T-helper 17 cell (primary cell): ENCODE measurements at places on chromosomes 6 and 20.

DNA sequence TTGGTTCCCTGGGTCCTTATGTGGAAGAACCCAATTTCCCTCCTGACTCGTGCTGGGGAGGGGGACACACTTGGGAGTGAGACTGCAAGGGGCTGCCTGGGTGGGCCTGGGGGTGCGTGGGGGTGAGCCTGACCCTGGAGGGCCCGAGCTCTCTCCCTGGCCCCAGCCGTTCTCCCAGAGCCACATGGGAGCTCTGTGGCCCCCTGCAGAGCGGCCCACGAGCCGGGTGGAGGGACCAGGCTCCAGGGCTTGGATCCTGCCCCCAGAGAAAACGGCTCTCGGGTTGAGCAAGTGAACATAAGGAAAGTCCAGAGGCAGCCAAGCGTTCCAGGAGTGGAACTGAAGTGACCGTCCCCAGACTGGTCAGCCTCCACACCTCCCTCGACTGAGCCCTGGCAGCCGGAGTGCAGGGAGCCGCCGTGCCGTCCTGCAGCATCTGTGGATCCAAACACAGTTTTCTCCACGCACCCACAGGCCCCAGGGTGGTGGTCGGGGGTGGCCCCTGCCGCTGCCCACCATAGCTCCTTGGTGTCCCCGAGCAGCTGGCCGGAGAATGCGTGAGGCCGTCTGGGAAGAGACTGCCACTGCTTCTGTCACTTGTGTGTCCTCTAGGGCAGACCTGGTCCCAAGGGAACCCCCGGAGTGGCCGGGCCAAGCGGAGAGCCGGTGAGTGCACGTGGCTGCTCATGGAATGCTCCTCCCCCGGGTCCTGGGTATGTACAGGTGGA, 10.6 kb downstream of the COL9A3 start:
- no peak for DNase-seq

DNA sequence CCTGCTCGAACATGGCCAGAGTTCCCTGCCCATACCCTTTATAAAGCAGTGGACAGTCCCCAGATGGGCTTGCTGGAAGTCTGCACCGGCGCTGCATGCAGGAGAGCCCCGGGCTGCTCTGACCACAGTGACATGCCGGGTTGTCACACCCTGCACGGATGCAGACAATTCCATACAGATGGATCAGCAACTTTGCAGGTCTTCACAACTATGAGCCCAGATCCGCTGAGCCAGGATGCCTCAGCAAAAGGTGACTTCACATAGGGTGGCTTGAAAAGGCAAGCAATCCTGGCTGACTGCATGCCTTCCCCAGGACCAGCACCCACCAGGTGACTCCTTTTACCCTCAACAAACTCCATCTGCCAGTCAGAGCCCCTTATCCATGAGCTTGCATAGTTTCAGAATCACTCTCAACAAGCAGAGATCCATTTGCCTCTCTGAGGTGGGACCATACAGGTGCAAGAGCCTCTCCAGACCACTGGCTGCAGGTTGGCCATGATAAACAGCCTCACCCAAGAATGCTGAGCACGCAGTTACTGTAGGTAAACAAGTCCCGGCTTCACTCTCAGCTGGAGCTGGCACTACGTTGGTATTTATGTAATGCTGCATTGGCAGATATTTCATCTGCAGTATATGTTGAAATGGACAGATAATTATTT, 183.0 kb upstream of the QKI start:
- DNase-seq: no peak

- DNase-seq: no peak
These were observed 59.8 kb downstream of the PSMB1 start for GRCh38 chr6:170493354-170493753.

DNA sequence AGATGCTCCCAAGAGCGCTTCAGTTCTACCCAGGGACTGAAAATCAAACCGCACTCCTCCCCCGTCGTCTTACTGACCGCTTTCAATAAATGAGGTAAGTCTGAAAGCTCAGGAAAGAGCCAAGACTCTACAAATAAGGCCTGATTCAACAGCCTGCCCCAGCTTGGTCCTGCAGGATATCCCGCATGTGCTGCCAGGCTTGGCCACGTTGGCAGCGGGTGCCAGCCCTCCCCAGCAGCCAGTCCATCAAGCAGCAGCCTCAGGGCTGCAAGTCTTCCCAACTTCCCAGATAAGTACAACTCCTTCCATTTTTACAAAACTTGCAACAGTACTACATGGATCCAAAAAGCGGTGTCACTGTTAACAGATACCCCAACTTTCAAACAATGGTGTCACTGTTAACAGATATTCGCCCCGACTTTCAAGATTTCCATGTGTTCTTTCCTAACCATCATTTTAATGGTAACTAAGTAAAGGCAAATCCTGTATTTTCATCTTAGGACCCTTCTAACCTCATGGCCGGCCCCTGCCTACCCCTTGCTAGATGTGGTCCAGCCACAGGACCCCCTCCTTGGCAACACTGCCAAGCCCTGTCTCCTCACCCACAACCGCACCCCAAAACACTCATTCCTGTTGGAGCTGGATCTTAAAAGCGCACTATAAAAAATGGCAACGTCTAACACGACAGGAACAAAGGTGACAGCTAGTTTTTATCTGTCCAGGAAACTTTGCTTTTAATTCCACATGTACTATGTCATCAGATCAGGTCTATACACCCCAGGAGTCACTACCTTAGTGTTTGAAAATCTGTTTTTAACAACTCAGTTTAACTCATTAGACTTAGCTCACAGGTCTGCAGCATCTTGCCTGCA, 28.0 kb downstream of the DIDO1 start:
- DNase-seq: no peak

DNA sequence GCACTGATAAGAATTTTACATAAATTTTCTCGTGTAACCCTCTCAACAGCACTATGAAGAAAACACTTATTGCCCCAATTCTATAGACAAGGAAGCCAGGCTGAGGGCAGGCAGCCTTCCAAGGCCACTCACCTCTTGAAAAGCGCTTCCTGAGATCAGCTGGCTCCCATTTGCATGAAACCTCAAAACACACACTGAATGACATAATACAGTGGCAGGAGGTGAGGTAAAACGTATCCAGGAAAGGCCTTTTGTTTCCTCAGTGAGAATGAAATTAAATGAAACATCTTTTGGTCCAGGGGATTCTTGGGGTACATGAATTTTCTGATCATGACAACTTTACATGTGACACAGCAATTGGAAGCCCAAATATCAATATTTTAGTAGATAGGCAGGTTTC, 112.5 kb downstream of the WDR27 start:
- DNase-seq: no peak

GRCh38 chr20:4041748-4042411, 26.5 kb upstream of the RNF24 start:
- DNase-seq: no peak

GRCh38 chr6:97668716-97669115, 385.7 kb upstream of the MMS22L start:
- DNase-seq: no peak

- no peak for DNase-seq
These were observed 77.4 kb downstream of the MKKS start for GRCh38 chr20:10356628-10357027.

GRCh38 chr6:11833626-11834592, 55.3 kb upstream of the ADTRP start:
- no peak for DNase-seq

DNA sequence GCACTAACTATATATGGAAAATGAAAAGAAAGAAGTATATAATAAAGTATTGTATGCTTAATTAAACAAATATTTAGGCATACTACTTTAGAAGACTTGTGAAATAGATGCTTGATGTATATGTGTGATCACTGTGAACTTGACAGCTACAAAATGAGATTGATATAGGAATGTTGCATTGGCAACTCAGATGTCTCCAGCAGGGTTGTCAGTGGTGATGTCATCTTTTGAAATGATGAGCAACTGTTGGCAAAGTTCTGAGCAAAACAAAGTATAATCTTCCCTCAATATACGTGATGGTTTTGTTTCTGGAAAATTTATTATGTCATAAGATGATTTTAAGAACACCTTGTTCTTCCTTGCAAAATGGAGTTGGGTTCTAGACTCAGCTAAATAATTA, 133.8 kb downstream of the ARID1B start:
- DNase-seq: no peak

DNA sequence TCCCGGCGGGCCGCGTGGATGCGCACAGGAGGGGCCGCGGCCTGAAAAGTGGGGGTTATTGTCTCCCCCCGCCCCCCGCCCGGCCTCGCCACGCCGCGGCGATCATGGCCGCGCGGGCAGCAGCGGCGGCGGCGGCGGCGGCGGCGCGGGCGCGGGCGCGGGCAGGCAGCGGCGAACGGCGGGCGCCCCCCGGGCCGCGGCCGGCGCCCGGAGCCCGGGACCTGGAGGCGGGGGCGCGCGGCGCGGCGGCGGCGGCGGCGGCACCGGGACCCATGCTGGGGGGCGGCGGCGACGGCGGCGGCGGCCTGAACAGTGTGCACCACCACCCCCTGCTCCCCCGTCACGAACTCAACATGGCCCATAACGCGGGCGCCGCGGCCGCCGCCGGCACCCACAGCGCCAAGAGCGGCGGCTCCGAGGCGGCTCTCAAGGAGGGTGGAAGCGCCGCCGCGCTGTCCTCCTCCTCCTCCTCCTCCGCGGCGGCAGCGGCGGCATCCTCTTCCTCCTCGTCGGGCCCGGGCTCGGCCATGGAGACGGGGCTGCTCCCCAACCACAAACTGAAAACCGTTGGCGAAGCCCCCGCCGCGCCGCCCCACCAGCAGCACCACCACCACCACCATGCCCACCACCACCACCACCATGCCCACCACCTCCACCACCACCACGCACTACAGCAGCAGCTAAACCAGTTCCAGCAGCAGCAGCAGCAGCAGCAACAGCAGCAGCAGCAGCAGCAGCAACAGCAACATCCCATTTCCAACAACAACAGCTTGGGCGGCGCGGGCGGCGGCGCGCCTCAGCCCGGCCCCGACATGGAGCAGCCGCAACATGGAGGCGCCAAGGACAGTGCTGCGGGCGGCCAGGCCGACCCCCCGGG, 637 bp downstream of the ARID1B start:
- peak; percentile 61 for DNase-seq

DNA sequence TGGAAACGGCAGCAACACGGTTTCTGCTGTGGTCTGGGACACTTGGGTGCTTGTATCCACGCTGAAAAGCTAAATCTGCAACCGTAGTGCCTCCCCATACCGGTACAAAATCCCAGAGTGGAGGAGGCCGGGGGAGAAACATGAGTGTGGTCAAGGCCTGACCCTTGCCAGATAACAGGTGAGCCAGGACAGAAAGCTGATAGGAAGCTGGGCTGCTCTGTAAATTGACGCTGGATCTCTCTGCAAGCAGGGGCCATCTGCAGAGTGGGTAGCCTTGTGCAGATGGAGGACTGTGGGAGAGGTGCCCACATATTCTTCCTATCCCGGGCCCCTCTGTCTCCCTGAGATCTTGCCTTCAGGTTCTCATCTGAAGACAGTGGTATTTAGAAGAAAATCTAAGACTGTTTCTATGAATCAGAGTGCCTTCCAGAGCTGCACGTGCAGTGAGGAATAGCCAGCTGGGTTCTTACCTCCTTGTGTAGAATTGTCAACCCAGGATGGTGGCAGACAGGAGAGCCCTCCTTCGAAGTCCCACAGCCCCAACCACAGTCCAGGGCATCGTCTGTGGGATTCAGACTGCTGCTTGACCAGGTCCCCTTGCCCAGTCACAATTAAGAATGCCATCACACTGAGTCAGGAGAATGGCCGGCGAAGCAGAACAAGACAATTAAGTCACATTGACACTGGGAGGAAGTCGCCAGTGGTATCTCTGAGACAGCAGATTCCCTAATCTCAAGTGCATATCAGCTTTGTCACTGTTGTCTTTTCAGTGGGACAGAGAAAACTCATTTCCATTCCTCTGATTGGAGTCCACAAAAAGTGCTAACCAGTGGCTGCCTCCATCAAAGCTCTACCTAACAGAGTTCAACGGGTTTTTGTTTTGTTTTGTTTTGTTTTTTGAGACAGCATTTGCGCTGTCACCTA, 100.0 kb upstream of the RIPOR2 start:
- DNase-seq: no peak

- DNase-seq: no peak
These were observed 4.3 kb downstream of the TNNC2 start for GRCh38 chr20:45822857-45823256.

DNA sequence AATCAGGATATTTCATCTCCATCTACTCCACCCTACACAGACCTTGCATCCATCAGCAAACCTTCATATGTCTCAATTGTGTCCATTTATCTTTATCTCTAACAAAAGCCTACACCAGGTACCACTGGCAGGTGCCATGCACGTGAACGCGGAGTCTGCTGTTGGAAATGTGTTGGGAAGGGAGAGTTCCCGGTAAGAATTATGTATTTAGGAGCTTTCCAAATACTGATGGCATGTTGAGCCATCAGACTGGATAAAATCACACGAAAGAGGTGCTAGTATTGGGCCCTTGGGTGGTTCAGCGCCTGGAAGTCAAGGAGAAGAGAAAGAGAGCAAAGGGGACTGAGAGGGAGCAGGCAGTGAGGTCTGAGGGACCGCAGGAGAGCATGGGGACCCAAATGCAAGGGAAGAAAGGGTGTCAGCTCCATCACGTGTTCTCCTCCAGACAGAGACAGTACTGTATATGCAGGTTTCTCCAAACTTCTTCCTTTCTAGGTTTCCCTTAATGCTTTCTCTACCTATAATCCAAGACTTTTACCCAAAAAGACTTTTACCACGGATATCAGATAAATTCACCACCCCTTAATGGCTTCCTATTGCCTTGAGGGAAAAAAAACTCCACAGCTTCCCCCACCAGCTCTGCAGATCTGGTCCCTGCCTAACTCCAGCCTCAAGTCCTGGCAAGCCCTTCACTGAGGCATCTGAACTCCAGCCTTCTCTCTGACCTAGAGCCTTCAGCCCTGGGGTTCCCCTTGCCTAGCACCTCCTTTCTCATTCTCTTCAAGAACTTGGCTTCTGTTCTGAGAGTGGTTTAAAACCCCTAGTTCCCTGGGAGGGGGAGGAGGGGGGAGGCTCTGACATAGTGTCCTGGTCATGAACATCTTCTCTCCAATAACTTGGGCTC, 4.8 kb upstream of the ZNF217 start:
- no peak for DNase-seq

DNA sequence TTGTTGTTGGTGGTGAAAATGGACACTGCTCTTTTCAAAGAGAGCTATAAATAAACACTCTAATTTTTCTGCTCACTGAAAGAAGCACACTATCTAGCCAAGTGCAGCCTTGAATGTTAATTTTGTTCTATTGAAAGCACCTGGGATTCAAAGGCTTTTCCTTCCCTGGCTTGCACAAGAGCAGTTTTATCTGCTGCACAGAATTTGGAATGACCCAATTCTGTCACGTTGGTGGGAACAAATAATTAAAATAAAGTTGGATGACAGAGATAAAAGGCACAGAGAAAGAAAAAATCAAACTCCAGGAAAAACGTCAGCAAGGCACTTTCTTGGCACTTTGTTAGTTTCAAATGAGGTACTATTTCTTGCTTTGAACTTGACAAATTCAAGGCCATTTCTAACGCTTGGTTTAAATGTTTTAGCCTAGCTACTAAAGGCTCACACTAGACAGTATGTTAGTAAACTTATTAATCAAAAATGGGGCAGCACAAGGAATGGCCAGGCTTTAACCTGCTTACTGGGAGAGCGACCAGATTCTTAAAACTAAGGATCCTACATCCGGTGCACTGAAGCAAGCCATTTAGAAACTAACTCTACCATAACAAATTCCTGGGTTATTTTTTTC, 145.5 kb upstream of the ARG1 start:
- DNase-seq: no peak
